Liver (tissue), 10 donors: ENCODE measurements at places on chromosomes 2 and 18.

DNA sequence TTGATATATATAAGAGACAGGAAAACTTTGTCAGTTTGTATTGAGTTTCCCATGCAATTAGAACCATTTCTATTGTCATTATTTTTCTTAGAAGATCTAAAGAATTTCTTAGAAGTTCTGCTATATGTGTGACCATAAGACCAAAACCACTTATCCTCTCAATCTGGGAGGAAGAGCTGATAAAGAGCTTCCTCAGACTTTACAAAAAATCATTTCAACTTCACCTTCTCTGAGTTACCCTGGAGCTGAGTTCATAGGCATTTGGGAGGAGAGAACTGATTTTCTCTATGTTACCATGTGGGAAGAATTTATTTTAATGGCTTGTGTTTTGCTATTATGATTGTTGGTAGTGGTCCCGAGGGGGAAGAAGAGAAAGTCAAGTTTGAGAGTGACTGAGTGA lies 329.3 kb downstream of the GPD2 start:
- no peaks in the 10 kb centered on the region for H3K36me3 ChIP-seq
- no peak for DNase-seq
- H3K4me1 ChIP-seq, result no peaks in the 10 kb centered on the region
- H3K4me3 ChIP-seq, result no peak overlapping the region
- no peaks in the 10 kb centered on the region for H3K27me3 ChIP-seq
- no peak overlapping the region for H3K27ac ChIP-seq

DNA sequence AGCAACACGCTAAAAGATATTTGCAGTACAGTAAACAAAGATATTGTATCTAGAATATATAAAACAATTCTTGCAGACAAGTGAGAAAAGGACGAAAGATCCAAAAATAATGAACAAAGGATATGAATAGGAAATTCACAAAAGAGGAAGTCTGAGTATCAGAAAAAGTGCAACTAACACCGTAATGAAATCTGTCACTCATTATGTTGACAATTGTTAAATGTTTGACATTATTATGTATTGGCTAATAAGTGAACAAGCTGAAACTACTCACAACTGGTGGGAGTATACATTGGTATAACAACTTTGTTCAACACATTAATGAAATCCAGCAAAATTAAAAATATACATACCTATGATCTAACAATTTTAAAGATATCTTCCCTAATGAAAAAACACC lies 36.7 kb upstream of the ASXL3 start:
- DNase-seq, result no peak
- no peak overlapping the region for H3K27ac ChIP-seq
- no peaks in the 10 kb centered on the region for H3K36me3 ChIP-seq
- H3K4me1 ChIP-seq, result no peaks in the 10 kb centered on the region
- no peak overlapping the region for H3K4me3 ChIP-seq

DNA sequence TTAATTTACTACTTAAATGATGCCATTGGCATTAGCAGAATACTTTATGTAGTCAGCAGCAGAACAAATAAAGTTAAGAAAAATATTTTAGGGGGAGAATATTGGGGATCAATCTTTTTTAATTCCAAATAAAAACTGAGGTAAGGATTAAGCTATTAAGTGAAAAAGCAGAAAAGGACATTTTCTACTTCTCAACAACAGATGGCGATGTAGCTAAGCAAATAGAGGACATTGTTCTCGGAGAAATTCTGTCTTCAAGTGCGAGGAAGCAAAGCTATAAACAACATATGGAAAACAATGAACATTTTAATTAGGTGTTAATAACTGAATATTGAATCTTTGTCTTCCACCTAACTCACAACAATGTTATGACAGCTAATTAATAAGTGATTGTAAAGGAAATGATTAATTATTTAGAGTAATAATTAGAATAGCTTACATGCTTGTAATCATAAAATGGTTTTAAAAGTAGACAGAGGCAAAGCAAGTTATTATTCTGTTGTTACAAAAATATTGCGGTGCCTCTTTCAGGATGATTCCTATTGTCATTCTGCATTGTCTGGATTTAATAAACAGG lies 32.9 kb upstream of the CCDC93 start:
- H3K27ac ChIP-seq, result no peak overlapping the region
- no peaks in the 10 kb centered on the region for H3K27me3 ChIP-seq
- no peaks in the 10 kb centered on the region for H3K36me3 ChIP-seq

GRCh38 chr2:174716785-174717184 lies 47.5 kb downstream of the CHRNA1 start:
- H3K27ac ChIP-seq, result no peak overlapping the region
- H3K36me3 ChIP-seq, result no peaks in the 10 kb centered on the region

GRCh38 chr2:167653131-167653530 lies 594.3 kb downstream of the STK39 start:
- H3K36me3 ChIP-seq, result no peaks in the 10 kb centered on the region
- H3K27me3 ChIP-seq, result no peaks in the 10 kb centered on the region
- DNase-seq, result no peak
